ENCODE measurements at places on chromosomes 6 and 20.

DNA sequence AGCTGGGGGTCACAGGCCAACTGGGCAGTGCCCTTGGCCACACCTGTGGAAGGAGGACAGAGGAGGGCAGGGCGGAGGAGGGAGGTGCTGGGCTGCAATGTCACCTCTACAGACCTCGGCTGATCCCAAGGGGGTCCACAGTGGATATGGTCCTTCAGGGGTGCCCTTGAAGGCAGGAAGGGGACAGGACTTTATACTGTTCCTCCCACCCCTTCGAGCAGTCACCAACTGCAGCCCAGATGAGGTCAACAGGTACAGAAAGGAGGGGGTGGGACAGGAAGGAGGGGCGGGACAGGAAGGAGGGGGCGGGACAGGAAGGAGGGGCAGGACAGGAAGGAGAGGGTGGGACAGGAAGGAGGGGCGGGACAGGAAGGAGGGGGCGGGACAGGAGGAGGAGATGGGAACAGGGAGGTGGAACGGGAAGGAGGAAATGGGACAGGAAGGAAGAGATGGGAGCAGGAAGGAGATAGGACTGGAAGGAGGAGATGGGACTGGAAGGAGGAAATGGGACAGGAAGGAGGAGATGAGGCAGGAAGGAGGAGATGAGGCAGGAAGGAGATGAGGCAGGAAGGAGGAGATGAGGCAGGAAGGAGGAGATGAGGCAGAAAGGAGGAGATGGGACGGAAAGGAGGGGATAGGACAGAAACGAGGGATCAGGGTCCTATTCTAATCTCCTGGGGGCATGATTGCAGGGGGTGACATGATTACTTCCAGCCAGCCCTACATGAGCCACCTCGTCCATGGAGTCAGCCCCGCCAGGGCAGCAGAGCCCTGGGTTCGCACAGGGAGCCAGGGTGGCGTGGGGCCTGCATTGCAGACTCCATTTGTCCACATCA lies 19.4 kb upstream of the MRGBP start:
- ATAC-seq, result peak; percentile 84

DNA sequence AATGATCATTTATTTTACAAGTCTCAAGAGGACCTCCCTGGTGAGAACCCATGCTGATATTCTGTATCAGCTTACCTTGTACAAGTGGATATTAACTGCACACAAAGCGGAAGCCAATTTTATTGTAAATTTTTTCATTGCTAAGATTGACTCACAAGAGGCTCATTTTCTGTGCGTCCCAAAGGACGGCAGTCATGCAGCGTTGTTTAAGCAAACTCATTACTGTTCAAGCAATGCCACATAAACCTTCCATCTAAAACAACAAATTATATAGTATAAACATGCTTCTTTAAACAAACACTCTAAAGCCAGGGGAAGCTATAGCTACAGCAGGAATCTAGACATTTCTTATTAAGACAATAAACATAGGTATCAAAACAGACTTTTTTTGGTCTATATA lies 575.3 kb downstream of the FRK start:
- ATAC-seq, result no peak

- ATAC-seq, result no peak
These were observed 149.7 kb downstream of the PLCB4 start for GRCh38 chr20:9218531-9218961.

DNA sequence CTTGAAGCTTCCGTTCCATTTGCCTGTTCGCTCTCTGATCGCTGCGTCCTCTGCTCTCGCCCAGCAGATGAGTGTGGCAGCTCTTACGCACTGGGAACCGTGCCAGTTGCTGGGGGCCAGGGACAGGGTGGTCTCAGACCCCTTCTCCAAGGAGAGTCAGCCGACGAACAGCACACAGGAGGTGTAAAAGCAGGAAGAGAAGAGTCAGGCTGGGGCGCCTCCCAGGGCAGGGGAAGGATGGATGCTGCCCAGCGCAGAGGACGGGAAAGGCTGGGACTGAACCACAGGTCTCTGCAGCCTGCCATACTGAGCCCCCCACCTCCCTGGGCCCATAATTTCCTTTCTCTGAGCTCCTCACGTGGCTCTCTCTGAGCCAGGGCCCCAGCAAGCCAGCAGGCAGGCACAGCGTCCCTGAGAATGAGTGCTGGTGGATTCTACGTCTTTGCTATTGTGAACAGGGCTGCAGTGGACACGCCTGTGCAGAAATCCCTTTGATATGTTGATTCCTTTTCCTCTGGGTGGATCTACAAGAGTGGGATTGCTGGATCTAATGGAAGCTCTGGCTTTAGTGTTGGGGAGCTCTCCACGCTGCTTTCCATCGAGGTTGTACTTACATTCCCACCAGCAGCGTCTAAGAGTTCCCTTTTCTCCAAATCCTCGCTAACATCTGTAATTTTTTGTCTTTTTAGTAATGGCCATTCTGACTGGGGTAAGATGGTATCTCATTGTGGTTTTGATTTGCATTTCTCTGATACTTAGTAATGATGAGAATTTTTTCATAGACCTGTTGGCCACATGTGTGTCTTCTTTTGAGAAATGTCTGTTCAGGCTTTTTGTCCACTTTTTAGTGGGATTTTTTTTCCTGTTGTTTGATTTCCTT lies 104.1 kb downstream of the PSMB1 start:
- ATAC-seq, result no peak

GRCh38 chr20:25465243-25466135 lies 58.0 kb downstream of the GINS1 start:
- no peak for ATAC-seq

DNA sequence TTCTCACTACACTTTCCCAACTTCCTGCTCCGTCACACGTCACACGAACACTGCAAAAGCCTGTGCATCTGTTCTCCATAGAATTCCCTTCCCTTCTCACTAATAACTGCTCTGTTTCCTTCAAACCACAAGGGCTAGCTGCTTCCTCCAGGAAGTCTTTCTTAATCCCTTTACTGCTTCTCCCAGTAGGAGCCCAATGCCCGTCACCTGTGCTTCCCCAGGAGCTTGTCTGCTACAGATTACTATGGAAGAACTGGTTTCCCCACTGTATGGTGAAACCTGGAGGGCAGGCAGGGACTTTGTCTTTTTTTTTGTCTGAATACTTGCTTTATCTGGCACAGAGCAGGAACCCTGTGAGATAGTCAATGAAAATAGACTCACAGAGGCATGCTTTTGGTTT lies 444.7 kb upstream of the MAP3K7 start:
- no peak for ATAC-seq

GRCh38 chr20:40192529-40192928 lies 496.5 kb downstream of the MAFB start:
- no peak for ATAC-seq

DNA sequence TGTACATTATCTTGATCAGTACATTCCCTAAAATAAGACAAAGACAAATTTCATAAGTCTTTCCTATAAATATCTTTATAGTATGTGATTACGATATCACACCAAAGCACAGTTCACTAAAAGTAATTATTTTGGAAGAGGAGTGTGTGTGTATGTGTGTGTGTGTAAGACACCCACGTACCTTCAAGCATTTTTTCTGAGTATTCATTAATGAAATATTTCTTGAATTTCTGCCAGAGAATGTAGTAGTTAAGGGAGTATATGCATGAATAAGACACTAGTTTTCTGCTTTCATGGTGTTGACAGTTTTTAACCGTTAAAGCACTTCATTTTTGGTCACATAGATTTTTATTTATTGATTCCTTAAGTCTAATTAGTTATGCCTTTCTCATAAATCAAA lies 36.8 kb downstream of the MANEA start:
- no peak for ATAC-seq

DNA sequence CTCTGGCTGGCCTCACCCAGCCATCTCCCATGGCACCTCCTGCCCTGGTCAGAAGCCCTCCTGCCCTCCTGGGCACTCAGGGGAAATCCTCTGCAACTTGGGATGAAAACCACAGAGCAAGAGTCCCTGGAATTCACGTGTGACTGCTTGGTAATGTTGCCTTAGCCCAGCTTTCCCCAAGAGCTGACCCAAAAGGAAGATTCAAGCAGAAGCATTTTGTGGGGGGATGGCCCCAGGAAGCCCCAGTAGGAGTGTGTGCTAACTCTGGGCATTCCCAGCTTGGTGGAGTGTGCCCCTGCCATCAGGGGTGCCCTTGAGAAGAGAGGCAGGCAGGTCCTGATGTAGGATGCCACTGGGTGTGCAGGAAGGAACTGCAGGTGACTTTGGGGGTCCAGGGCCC lies 35.5 kb downstream of the SNX5 start:
- no peak for ATAC-seq

- no peak for ATAC-seq
These were observed 125.2 kb downstream of the MYO6 start for GRCh38 chr6:75874224-75874623.

- no peak for ATAC-seq
These were observed 17.1 kb downstream of the DIDO1 start for GRCh38 chr20:62908971-62909791.

DNA sequence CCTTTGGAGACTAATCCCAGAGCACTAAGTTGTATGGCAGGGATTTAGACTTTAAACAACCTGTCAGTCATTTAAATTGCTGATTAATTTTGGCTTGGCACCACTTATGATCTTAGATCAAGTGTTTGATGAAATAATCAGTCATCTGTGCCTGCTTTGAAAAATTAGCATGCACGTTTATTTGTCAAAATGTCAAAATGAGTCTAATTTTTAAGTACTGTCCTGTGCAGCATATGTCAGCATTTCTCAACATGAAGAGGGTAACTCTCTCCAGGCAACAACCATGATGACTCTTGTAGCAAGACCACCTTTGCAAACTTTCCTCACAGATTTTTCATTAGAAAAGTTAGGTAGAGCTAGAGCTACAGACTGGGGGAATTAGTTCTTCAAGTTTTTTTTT lies 155.7 kb upstream of the GJE1 start:
- ATAC-seq, result no peak

GRCh38 chr6:106103728-106104109 lies 17.6 kb downstream of the PRDM1 start:
- ATAC-seq, result peak; percentile 47
